KBM-7 (cell line): ENCODE measurements at places on chromosomes 13 and 19.

- no peak for DNase-seq
Observed at GRCh38 chr19:2468596-2468995, 7.3 kb upstream of the GADD45B start.

GRCh38 chr13:48478391-48478790, 54.5 kb downstream of the RCBTB2 start:
- DNase-seq: no peak

GRCh38 chr13:42063105-42063504, 14.7 kb downstream of the DGKH start:
- no peak for DNase-seq

DNA sequence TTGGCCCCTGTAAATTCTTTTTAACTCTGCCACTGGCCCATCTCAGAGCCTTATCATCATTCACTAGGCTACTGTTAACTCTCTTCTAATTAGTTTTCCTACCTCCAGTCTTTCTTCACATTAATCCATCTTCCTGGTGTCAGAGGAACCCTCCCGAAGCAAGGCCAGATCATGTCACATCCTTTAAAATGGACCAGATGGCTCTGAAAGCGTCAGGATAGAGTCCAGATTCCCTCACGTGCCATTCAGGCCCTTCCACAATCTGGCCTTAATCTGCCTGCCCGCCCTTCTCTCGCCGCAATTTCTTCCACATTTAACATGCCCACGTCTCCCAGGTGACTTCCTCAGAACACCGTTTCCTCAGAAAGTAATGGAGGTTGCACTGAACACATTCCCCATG, 86.5 kb downstream of the RFC3 start:
- no peak for DNase-seq

DNA sequence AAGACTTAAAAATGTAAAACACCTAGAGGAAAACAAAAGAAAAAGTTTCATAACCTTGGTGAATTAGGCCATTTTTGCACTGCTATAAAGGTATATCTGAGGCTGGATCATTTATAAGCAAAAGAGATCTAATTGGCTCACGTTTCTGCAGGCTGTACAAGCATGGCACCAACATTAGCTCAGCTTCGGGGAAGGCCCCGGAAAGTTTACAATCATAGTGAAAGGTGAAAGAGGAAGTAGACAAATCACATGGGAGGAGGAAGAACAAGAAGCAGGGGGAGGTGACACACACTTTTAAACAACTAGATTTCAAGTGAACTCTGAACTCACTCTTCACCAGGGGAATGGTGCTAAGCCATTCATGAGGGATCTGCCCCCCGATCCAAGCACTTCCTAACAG, 1358.5 kb upstream of the PCDH9 start:
- DNase-seq: peak; percentile 74

DNA sequence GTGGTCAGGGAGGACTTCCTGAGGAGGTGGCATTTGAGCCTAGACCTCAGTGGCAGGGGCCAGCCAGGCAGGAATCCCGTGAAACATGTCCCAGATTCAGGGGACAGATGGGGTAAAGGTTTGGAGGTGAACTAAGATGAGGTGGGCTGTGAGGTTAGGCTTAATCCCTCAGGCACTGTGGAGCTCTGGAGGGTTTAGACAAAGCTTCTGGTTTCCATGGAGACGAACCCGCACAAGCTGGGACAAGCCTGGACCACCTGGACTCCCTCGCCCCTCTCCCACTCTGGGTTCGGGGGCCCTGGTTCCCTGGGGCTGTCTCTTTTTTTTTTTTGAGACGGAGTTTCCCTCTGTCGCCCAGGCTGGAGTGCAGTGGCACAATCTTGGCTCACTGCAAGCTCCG, 15.7 kb downstream of the TJP3 start:
- no peak for DNase-seq

DNA sequence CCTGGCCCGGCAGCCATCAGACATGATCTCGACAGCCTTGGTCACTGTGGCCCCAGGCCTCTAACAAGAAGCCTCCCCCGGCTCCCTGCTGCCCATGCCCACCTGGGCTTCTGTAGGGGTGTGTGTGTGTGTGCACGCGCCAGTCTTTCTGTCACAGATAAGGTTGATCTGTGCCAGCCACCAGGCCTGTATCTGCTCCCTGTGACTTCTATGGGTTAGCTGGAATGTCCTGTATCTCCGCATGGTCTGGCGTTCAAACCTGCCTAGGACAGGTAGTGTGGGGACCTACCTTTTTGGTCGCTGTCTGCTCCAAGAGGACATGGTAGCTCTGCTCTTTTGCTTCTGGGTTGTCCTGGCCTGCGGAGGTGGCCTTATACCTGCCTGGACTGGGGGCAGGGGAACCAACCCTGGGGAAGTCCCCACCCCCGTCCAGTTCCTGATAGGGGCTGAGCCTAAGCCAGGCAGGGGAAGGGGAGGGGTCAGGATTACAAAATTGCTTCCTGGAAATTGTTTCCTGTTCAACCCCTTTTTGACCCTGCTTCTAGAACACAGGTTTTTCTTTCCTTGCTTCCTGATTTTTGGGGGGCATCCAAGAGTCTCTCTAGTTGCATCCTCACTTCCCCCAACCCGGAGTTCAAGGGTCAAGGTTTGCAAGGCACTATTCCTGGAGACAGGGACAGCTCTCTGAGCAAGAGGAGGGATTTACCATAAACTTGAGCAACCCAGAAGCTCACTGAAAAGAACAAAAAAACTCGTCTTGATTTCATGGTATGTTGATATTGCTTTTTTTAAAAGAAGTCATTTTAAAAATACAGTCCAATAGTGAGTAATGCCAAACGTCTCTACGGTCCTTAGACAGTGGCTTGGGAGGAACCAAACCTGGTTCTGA, at the start of gene LRG1:
Gene LRG1, minus strand, starts transcription at position 344 of the 889 bp plus-strand sequence. Its CDS starts 23 bp downstream, at position 321.
- peak; percentile 85 for DNase-seq

- peak; percentile 79 for DNase-seq
Observed at GRCh38 chr19:5984600-5984999, 6.7 kb upstream of the RANBP3 start.

- no peak for DNase-seq
Observed at GRCh38 chr19:32178956-32179355, 166.5 kb upstream of the ZNF507 start.

- no peak for DNase-seq
Observed at GRCh38 chr13:91153372-91153771, 194.1 kb upstream of the MIR17HG start.

GRCh38 chr13:40916207-40916998, 102.7 kb downstream of the ELF1 start:
- DNase-seq: no peak
